HT1080 (cell line): ENCODE measurements at places on chromosomes 11 and 22. TPM values are rescaled to one million over a fixed set of nuclear protein-coding genes. Genes with fewer than 3 reads are reported as not detected.

- DNase-seq, result no peak
These were observed 228.5 kb upstream of the SESN3 start for GRCh38 chr11:95459291-95460042.

DNA sequence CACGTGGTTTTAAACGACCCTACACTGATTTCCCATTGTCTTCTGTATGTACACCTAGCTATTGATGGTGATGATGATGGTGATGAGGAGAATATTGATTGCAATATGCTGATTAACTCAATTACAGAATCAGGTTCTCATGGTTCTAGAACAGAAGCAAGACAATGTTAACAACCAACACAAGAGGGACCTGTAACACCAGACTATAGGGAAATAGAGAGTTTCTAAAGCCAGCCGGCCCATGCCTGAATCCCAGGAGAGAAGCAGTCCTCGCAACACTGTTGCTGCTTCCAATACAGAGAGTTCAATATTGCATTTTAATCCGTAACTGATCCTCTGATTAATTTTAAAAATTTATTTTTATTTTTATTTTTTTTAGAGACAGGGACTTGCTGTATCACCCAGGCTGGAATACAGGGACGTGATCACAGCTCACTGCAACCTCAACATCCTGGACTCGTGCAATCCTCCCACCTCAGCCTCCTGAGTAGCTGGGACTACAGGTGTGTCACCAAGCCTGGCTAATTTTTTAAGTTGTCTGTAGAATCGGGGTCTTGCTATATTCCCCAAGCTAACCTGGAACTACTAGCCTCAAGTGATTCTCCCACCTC, 22.2 kb upstream of the UBASH3B start:
- peak; percentile 63 for DNase-seq

GRCh38 chr11:60957188-60957587, 5.2 kb upstream of the SLC15A3 start:
- DNase-seq, result peak; percentile 11

MRPL49 gene
- total RNA-seq, result 100 and 124 TPM in 2 replicates

RAB39A gene
- total RNA-seq, result 0.60 and 0.64 TPM in 2 replicates
